ENCODE measurements at places on chromosomes 12 and 14.

DNA sequence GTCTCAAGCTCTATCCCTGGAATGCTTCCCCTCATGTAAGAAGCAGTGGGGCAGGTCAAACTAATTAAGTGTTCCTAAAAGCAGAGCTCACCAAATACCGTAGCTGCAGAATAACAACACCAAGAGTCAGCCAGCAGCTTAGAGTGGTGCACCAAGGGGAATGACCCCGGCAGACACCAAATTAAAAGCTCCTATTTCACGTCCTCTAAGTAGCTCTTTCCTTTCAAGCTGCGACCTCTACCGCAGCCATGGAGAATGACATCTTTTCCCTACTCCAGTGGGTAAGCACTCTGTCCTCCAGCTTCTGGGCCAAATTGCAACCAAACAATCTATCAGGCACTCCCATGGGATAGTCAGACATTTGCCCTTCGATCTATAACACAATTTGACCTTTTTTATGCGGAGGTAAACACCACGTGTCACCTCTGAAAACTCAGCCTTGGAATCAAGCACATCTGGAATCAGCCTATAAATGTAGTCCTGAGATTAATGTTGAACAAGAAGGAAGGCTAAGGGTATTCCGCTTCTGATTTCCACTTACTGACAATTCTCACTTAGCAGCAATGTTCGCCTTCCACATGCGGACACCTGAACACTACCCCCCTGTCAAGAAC, 67.6 kb upstream of the CDKN3 start:
- DNase-seq = no peak

GRCh38 chr12:12097891-12098690, 27.4 kb downstream of the BCL2L14 start:
- DNase-seq = no peak

DNA sequence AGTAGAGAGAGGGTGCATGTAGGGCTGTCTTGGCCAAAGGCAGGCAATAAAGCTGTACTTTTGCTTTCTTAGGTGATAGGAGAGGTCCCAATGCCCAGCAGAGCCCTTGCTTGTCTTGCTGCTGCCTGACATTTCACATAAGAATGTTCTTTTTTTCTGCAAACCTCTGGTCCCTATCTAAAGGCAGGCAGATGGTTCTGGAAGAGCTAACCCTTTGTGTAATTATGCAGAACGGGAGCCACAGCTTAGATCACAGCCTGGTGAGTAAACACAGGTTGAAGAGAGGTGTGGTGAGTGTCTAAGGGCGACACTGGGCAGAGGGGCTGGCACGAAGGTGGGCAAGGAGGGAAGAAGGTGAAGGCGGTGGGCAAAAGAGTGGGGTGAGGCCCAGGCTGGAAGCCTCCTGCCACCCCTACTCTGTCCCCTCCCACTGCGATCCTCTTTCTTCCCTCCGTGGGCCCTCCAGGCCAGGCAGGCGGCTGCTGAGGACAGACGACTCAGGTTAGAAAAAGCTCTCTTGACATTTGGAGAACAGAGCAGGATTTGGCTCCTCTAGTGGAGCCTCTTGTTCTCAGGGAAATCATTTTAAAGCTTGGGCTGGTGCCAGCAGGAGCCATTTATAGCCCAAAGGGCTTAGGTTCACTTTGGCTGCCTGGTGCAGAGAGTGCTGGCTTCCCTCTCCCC, 42.8 kb downstream of the PRMT8 start:
- no peak for DNase-seq

DNA sequence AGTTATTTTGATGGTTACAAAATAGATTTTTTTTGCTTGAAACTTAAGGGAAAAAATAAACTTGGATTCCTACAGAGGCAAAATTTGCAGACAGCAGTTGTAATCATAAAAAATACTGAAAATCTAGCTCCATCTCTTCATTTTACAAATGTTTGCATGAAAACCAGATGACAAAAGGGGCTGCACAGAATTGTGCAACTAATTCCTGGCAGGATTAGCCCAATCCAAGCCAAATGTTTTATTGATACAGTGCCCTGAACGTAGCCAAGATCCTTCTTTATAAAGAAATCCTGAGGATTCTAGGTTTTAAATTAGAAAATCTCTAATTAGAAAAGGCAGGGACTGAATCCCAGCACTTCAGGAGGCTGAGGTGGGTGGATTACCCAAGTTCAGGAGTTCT, 356.4 kb upstream of the SEL1L start:
- no peak for DNase-seq

DNA sequence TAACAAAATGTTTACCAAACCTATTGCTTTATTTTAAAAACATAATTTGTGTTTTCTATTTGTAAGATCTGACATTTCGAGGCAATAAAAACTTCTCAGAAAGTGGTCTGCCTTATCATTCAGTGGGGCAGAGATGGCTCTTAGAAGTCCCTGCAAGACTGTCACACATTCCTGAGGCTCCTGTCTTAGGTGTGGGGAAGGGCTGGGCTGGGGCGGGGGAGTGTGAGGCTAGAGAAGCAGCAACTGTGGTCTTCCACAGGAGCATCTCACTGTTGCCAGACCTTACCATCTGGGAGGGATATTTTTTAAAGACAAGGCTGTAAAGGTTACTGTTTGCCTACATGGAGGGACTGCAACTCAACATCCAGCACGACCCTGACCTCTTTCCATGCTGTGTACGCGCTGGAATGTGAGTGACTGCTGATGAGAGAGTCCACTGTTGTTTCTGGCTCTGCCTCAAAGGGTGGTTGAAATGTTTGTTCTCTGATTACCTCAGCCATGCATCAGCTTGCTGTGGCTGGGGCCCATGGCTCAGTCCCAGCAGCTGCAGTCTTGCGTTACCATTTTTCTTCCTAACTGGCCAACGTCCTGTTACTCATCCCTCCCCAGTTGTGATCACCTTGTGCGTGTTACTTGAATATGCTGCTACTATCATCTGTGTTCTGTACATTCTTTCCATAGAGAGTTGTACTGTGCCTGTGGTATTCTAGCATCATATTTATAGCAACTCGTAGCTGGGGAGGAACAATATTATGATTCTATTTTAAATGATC, 12.4 kb downstream of the ERG28 start:
- no peak for DNase-seq

DNA sequence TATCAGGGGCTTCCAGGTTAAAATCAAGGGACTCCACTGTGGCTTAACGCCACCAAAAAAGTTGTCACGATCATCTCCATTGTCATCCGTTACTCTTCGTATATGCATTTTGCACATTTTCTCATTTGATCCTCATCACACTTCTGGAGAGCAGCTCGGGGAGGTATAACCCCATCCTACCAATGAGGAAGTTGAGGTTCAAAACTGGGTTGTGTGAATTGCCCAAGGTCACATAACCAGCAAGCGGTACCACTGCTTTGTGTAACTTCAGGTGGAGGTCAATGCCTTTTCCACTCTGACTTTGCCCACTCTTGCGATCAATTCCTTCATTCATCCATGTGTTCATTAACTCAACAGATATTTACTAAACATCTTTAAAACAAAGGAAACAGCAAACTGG, 71.1 kb upstream of the CCND2 start:
- no peak for DNase-seq

DNA sequence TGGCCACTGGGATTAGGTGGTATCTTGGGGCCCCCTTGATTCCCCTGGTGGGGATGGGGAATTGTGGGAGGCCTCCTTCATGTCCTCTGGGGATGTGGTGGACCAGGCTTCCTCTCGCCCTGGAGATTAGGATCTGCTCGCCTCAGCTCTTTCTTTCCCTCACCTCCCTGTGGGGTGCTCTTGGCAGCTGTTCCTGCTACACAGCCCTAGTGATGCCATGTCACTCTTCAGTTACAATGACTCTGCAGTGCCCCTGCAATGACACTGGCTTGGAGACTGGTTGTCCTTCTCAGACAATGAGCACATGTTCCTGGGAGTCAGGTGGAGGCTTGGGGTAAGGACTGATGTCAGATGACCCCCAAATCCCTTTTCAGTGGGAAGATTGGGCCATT, 83.9 kb downstream of the ADCK1 start:
- no peak for DNase-seq

- DNase-seq = no peak
Measured at GRCh38 chr12:71041476-71041875, 116.3 kb downstream of the TSPAN8 start.

DNA sequence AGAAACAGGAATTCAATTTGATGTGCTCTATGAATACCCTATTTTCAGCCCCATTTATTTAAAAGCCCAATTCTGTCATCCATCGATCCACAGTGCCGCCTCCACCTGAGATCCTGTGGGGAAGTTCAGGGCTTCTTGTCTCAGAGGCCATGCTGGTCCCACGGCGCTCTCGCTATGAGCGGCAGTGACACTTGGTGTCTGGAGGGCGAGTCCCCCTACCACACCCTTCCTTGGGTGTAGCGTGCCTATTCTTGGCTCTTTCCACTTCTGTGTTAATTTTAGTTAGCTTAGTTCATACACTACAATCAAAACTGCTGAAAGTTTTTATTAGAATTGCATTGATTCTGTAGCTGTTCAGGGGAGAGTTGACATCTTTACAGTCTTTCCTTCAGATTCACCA, 73.8 kb downstream of the DDX51 start:
- no peak for DNase-seq

- DNase-seq = no peak
Measured at GRCh38 chr14:60859525-60859924, 121.4 kb downstream of the TRMT5 start.

DNA sequence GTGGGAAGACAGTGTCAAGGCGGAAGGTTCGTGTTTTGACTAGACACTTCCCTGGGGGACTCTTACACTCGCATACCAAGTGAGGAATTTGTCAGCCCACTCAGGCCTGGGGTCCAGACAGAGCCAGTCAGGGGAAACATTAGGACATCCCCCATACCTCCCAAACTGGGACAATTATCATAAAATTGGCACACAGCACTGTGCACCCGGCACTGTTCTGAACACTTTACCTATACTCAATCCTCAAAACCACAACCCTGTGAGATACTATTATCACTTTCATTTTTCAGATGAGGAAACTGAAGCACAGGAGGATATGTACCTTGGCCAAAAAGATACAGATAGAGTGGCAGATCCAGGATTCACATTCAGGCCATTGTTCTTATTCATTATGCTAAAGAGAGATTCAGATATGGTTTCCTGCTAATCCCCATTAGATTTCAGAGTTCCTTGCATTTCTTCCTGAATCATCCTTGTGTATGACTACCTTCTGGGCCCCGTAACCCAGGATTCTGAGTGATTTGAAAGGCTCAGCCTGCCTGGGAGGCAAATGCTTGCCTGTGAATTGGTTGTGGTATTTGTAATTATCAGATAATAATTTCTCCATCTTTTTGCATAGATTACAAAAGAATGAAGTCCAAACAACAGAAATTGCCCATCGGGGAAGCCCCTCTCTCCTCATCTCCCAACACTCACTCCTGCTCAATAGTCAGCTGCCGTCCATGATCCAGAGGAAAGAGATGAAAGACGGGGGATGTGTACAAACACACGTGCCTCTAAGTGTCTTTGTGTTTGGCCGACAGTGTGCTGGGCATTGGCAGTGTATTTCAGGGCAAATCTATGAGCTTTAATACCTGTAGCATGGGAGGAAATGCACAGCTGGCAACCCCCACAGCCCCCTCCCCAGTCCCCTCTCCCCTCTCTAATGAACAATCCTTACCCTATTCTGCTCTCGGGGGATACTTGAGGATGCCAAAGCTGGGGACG, 4.6 kb downstream of the TAC3 start:
- no peak for DNase-seq

GRCh38 chr12:24899503-24900075, 49.3 kb downstream of the BCAT1 start:
- no peak for DNase-seq

- DNase-seq = no peak
Measured at GRCh38 chr12:114921781-114922180, 237.8 kb upstream of the TBX3 start.

GRCh38 chr12:6957741-6958608, 6.8 kb downstream of the PTPN6 start:
- no peak for DNase-seq

DNA sequence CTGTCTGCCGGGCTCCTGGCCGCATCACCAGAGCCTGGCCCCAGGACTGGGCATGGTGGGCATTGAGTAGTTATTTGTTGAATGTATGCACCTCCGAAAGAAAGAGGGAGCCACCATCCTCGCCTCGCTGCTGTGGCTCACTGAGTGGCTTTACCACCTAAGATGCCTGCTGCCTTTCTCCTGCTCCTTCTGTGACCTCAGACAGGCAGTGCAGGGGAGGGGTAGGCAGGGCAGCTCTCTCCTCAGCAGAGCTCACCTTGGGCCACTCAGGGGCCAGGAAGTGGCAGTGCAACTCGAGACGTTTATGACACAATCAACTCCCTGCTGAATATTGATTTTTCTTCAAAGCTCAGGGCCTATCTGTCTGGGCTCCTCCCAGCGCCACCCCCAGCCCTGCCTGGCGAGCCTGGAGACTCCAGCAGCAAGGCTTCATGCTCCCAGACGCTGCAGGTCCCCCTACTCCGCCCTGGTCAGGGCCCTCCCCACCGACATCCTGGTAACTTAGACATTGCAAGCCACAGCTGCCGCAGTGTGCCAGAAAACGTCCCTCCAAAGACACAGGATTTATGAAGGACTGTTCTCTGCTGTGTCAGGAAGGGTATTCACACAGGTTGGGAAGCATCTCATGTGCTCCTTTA, 84.3 kb upstream of the DIO3 start:
- DNase-seq = no peak

DNA sequence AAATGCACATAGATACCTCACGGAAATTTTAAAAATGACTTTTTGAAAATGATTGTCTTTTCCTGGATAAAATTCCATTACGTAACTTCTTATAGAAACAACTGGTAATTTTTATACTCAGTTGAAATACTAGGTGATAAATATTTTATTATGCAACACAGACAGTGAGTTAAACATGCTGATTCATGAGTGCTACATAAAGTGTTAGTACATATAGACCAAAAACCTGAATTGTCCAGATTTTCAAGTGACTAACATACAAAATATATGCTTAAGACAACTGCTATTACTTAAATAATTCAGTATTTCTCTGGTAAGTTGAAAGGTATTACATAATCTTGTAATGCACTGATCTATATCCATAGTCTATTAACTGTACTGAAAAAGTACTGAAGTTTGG, 11.9 kb downstream of the PTPRO start:
- no peak for DNase-seq

DNA sequence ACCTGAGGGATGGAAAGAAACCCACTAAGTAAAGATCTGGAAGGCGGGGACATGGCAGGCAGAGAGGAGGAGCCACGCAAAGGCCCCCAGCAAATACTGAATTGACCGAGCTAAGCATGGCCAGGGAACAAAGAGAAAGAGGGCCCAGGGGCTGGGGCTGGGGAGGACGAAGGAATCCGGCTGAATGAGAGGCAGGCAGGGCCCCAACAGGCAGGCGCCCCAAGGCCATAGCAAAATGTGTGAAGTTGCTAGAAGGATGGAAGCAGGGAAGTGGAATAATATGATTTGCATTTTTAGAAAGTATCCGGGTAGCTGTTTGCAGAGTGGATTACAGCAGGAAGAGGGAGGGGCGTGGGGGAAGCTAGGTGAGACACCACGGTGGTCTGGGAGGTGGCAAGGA, 49.1 kb downstream of the RFLNA start:
- DNase-seq = no peak

GRCh38 chr12:121829250-121829918, 25.6 kb downstream of the SETD1B start:
- DNase-seq = no peak

- DNase-seq = no peak
Measured at GRCh38 chr12:56461235-56462159, 6.9 kb upstream of the SPRYD4 start.

GRCh38 chr12:107635139-107635538, 50.5 kb upstream of the PWP1 start:
- no peak for DNase-seq
